ENCODE measurements at places on chromosomes 6 and 20.

GRCh38 chr6:108799791-108800190 lies 48.4 kb upstream of the ARMC2 start:
- no peak for DNase-seq

- DNase-seq = no peak
Observed at GRCh38 chr6:85680388-85680787, 37.7 kb upstream of the SYNCRIP start.

DNA sequence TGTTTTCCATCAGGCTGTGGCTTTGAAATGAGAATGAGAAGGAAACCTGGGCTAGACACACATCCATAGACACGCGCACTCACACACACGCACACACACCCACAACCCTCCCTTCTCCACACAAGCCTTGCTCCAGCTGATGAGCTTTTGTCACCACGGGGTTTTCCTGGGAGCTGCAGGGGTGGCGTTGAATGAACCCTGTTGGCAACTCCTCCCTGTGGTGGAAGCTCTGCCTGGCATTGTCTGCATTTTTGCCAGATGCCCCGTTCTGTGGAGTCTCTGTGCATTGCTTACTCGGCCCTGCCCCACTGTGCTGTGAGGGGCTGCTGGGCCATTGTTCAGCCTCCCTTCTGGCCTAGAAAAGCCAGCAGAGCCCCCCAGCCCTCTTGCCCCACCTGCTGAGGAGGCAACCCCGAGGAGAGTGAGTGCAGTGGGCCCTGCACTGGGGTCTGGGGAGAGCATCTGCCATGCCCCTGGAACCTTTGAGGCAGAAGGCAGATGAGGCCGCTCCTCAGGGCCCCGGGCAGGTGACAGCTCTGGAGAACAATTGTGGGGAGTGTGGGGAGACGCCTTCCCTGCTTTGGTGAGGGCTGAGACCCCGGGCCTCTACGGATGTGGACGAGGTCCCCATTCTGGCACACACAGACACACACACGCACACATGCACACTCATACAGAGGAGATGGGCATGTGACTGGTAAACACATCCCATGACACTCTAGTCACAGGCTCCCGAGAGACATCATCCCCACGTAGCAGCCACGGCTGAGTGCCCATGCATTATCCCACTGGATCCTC lies 9.9 kb downstream of the ADIG start:
- no peak for DNase-seq

DNA sequence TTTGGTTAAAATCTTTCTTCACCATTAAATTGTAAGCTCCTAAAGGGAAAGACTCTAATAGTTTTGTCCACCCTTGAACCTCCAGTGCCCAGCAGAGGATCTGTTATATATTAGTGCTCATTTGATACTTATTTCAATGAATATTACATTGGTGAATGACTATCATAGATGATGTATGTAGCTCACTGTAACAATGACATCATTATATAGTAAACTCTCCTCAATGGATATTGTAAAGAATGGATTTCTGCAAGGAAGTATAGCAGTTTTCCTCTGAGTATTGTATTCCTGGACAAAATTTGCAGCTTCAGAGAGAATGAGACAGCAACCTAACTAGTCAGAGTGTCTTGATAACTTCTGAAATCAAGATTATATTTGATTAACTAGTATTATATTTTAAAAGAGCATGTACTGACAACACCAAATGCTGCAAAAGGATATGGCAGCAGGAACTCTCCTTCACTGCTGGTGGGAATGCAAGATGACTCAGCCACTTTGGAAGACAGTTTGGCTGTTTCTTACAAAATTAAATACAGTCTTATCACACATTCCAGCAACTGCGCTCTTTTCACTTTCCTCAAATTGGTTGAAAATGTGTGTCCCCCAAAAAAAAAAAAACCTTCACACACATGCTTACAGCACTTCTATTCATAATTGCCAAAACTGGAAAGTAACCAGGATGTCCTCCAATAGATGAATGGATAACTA lies 189.8 kb upstream of the OPRM1 start:
- no peak for DNase-seq

DNA sequence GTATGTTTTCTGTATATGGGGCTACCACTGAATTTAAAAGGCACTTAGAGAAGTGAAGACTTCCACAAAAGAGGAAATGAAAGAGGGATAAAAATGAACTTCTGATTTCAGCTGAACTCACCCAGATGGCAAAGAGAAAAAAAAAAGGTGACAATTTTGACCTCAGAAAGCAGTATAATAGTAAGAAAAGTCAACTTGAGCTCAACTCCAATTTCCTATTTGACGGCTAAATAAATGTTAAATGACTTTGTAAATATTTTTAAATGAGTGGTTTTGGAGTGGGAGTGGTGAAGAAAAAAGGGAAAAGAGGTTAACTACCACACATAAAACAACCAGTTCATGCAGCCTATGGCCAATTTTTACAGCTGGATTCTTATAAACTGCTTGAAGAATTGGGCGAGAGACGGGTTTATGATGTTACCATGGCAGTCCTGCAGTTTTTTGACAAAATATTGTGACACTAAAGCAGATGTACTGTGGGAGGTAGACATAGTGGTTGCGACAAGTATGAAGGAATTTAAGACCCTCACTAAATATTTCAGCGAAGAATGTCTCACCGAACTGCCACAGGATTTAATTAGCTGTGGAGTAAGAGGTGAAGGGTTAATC lies 49.8 kb upstream of the ADTRP start:
- DNase-seq = no peak

- no peak for DNase-seq
Observed at GRCh38 chr6:34099878-34100277, 46.0 kb downstream of the GRM4 start.

- DNase-seq = no peak
Observed at GRCh38 chr6:127015858-127016257, 102.6 kb upstream of the RSPO3 start.

GRCh38 chr20:52896348-52896747 lies 75.8 kb upstream of the TSHZ2 start:
- DNase-seq = no peak

GRCh38 chr6:88246654-88247053 lies 80.5 kb upstream of the CNR1 start:
- DNase-seq = no peak

GRCh38 chr6:5632348-5632935 lies 371.1 kb downstream of the FARS2 start:
- no peak for DNase-seq

- no peak for DNase-seq
Observed at GRCh38 chr6:152954443-152954842, 28.4 kb downstream of the FBXO5 start.

- no peak for DNase-seq
Observed at GRCh38 chr20:16709017-16709416, 20.8 kb upstream of the SNRPB2 start.

DNA sequence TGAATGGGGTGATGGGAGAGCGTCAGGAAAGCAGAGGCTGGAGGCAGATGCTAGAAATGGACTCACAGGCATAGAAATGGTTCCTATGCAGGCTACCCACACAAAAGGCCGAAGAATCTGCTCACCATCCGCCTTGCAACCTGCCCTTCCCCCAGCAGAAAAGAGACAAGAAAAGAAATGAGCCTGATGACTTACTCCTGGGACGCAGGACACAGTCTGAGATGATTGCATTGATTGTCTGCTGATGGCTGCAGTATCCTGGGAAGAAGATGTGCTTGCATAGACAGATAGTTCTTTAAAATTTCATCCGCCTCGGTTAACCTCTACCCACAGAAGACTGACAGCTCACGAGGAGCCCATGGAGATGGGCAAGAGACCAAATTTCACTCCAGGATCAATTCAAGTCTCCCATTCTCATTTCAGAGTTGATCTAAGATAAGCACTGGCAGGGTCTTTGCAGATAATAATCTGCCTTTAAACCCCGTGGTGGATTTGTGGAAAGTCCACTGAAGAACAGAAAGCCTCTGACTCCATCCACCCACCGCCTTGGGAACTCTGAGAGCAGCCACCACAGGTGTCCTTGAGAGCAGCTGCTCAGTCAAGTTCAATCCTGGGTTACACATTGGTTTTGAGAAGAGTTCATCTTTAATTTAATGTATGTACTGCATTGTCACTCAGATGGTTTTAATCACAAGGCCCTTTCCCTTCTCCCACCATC lies 7.2 kb downstream of the AGPAT4 start:
- DNase-seq = no peak

- no peak for DNase-seq
Observed at GRCh38 chr6:108951351-108951953, 103.2 kb downstream of the ARMC2 start.

DNA sequence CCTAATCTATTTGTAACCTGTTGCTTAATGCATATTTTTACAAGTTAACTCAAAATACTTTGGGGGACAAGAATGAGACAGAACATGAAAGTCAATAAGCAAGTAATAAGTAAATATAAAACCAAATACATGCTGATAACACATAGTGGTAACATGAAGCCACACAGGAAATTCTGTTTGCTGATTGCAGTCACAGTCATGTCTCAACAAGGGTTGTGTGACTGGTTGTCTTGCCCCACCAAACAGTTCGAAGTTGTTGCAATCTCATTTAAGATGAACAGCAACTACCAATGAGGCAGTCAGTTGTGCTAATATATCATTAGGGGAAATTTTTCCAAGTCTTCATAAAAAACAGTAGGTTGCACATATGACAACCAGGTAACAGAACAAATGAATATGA lies 14.5 kb downstream of the CD24 start:
- DNase-seq = no peak

DNA sequence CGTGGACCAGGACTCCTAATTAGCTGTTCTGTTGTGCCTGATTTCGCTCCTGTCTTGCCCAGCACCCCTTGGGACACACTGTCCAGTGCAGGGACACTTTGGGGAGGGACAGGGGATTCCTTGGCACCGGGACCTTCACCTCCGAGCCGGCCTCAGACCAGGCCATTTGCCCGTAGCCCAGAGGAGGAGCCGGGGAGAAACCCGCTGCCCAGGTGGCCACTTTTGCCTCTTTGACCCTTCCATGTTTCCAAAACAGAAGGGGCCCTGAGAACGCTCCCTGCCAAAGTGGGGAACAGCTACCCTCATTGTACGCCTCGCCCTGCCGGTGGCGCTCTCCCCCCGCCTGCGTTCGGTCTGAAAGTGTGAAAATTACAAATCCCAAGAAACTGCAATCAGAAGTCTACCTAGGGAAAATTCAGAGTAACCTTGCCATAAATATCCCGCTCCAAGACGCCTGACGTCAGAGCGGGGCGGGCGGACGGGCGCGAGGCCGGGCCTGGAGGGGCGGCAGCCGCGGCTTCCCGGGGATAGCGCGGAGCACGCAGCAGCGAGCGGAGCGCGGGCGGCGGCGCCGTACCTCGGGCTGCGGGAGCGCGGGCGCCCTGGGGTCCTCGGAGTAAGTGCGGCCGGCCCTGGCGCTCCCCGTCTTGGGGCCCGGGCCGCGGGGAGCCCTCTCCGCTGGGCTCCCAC lies at the start of gene DAAM2:
DAAM2 (plus strand) TSS at position 527 of the 690 bp plus-strand sequence. CDS start 63,927 bp downstream, outside the sequence.
- DNase-seq = no peak

Measured in retinal pigment epithelial cell (primary cell).